Hepatic stellate cell (primary cell): ENCODE measurements at places on chromosomes 6 and 20.
A peak's percentile ranks its signal among the peaks of the same experiment; 100 is the strongest.

DNA sequence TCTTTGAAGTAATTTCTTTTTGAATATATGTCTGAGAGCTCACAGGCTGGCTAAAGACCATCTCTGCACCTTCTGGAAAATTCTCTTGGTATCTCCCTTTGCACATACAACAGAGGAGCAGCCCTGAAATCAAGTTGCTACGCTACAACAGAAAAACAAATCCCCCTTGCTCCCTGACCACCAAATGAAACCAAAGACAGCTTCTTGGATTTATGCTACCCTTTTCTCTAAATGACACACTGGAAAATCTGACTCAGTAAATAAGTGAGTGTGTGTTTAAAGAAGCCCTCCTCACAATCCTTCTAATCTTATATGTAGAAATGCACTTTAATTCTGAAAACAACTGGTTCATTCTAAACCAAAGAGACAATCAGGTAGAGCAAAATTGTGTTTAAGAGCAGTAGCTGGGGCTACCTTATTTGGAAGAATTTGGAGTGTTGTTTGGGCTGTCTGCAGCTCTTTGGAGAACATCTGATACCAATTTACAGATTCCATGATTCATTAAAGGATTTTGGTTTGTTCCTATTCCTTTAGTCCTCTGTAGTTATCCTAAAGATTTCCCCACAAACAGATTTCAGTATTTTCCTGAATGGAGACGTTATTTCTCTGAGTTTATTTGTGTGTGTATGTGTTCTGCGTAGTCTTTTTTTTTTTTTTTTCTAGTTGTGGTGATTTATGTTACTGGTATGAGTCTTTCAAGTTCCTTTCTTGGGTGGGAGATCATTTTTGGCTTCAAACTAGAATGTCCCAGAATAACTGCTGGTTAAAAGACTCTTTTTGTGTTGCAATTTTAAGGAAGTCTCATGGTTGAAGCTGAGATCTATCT lies 36.4 kb upstream of the UTRN start:
- DNase-seq, result no peak

- DNase-seq, result no peak
These were observed 1.6 kb upstream of the RPF2 start for GRCh38 chr6:110980227-110980626.

- DNase-seq, result peak; percentile 93
These were observed 10.5 kb upstream of the KIAA1755 start for GRCh38 chr20:38270869-38271605.

DNA sequence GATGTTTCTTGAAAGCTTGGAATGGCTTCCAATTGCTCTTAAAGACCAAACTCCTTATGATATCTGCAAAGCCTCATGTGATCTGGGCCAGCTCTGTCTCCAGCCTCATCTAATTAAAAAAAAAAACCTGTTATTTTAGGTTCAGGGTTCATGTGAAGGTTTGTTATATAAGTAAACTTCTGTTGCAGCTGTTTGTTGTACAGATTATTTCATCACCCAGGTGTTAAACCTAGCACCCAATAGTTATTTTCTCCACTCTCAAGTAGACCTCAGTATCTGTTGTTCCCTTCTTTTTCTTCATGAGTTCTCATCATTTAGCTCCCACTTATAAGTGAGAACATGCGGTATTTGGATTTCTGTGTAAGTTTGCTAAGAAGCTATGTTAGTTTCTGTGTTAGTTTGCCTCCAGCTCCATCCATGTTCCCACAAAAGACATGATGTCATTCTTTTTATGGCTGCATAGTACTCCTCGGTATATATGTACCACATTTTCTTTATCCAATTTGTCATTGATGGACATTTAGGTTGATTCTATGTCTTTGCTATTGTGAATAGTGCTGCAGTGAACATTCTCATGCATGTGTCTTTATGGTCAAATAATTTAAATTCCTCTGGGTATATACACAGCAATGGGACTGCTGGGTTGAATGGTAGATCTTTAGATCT lies 30.2 kb upstream of the TFB1M start:
- DNase-seq, result no peak

- DNase-seq, result no peak
These were observed 100.2 kb downstream of the UST start for GRCh38 chr6:148846778-148847761.

- no peak for DNase-seq
These were observed 155.1 kb upstream of the SOX4 start for GRCh38 chr6:21438237-21438985.

GRCh38 chr20:33969563-33969962 lies 24.1 kb upstream of the RALY start:
- DNase-seq, result no peak

DNA sequence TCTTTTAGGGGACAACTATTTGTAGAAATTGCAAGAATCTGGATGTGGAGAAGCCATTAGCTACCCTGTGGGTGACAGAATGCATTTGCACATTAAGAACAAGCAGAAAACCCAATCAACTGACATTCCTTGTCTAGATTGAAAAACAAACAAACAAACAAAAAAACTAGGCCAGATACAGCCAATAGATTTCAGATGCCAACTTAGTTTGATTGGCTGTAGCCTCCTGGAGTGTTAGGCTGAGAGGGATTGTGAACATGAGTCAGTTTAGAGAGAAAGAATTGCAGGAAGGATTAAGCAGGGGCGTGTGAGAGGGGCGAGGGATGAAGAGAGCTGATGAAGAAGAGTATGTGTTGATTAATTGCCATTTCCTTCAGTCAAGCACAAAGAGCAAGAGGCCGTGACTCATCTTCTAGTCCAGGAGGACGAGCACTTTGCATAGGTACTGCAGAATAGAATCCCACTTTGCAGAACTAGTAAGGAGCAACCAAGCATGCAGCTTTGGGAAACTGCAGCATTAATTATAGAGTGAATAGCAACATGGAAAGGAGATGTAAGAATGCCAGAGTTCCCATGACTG lies 188.0 kb upstream of the RAB32 start:
- DNase-seq, result no peak

GRCh38 chr6:158648682-158649131 lies 1.1 kb upstream of the SYTL3 start:
- peak; percentile 75 for DNase-seq

GRCh38 chr20:43442282-43442880 lies 15.3 kb upstream of the SRSF6 start:
- peak; percentile 43 for DNase-seq

DNA sequence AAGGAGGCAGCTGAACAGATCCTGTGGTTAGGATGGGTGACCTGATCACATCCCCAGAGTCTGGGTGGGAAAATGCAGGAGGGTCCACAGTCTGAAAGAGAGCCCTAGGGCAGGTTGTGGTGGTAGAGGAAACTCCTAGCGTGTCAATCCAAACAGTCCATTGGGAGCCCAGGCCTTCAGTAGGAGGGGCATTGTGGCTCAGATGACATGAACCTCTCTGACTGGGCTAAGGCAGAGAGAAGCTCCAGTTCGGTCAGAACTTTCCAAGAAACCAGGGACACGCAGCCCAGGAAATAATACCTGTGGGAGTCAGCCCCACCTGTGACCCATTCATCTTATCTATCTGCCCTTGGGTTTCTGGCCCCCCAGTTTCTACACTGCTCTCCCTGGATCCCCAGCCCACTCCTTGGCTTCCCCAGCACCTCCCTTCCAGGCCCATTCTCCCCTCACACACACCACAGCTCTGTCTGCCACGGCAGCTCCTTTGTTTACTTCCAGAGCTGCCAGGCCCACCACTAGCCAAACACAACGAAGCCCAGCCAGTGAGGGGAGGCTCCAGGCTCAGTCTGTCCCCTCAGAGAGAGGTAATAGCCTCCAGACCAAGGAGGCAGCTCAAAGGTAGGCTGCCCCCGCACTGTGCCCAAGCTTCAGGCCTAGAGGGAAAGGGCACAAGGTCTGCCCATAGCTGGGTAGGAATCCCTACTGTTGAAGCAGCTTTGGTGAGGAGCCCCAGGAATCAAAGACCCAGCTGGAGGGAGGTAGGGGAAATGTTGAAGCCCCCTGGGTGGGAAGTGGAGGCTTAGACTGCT lies 6.2 kb downstream of the GDF5 start:
- DNase-seq, result no peak
